ENCODE measurements at places on chromosomes 5 and 9.

GRCh38 chr5:42595597-42595996 is 161.0 kb upstream of the CCDC152 start:
- DNase-seq = no peak

GRCh38 chr5:145908206-145908960 is 28.0 kb upstream of the SH3RF2 start:
- no peak for DNase-seq

DNA sequence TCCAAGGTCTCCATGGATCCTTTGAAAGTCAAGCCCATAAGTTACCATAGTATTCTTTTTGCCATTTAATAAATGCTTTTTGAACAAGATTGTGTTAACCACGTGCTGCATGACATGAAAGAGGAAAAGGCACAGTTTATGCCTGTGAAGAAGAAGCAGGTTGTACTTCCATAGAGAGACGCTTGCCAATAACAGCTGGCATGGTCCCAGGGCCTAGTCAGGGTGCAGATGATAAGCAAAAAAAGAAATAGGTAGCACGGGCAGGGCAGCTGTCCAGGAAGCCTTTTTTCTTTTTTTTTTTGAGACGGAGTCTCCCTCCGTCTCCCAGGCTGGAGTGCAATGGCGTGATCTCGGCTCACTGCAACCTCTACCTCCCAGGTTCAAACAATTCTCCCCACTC is 71.8 kb upstream of the CLINT1 start:
- DNase-seq = no peak

DNA sequence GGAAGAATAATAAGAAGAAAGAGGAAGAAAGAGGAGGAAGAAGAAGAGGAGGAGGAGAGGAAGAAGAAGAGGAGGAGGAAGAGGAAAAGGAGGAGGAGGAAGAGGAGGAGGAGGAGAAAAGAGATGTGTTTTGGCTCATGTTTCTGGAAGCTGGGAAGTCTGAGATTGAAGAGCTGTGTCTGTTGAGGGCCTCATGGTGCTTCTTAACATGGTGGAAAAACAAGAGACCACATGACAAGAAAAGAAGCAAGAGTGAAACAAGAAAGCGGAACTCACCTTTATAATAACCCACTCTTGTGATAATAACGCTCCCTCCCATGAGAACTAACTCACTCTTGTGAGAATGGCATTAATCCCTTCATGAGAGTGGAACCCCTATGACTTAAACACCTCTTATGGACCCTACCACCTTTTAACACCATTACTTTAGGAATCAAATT is 36.1 kb upstream of the RANBP6 start:
- DNase-seq = no peak

DNA sequence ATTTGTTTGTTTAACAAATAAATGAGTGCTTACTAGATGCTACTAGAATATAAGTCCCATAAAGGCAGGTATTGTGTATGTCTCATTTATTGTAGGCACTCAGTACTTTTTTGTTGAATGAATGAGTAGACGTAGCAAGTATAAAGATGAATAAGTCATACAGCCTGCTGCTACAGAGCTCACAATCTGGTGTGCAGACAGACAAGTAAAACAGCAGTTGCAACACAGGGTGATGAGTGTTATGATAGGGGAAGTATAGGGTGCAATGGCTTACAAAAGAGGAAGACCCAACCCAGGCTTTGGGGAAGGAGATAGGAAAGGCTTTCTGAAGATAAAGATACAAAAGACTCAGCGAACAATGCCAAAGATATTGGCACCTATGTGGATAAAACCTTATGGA is 47.7 kb downstream of the SH3RF2 start:
- no peak for DNase-seq

- DNase-seq = no peak
These were observed 28.0 kb upstream of the VCAN start for GRCh38 chr5:83443534-83443933.

DNA sequence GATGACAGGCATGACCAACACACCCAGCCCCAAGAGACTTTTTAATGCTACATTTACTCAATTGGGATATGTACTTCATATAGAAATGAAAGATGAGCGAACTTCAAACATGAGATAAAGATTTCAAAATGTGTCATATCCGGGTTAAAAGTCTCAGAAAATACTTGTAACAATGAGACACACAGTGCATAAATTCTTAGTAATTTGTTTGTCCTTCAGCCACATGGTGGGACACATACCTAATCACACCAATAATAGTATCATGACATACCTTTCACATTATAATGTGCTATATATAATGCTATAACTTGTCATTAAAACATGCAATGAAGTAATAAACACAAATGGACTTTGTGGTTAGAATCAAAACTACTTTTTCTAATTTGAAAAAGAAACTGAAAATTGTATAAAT is 204.7 kb upstream of the RFX3 start:
- DNase-seq = no peak

DNA sequence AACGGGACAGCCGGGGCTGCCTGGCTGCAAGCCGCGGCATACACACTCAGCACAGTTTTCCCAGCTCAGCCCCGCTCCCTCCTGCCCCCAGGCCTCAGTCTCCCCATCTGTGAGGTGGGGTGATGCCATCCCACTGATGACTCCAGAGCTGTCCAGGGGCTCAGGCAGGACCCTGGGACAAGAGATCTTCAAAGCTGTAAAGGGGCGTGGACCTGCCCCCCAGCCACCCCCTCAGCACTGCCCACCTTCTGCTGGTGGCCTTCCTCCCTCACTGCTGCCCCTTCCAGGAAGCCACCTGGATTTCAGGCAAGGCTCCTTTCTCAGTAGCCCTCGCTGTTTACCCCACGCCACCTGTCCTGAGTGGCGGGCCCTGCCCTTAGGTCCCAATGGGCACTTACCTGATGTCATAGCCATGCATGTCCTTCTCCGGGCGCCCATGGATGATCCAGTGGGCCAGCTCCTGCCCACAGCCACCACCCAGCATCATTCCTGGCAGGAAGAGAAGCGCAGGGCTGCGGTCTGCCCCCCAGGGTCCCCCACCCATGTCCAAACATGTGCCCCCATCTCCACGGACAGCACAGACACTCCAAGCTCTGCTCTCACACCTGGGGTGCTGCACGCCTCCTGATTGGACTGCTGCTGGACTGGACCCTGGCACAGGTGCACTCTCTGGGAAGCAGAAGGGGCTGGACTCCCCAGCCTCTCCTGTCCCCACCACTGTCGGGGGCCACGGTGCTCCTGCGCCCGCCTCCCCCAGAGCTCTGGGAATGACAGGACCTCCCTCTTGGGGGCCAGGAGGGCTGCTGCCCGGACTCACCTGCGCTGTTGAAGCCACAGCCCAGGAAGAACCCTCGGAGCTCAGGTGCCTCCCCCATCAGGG is 25.7 kb downstream of the SARDH start:
- no peak for DNase-seq

DNA sequence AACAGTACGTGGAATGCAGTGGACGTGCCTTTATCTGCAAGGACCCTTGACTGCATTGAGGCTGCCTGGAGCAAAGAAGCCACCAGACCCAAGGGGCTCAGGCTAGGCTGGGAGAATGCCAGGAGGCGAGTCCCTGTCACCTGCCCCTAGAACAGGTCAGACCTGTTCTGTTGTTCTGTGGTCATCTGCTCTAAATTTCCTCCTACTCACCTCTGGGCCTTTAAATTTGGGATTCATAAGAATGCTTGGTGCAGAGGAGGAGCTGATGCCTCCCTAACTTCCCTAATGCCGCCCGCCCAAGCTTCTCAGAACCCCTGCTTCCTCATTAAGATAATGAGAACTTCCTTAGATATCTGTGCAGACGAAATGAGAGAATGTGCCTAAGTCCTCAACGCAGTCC is 32.0 kb downstream of the DAPK1 start:
- no peak for DNase-seq

DNA sequence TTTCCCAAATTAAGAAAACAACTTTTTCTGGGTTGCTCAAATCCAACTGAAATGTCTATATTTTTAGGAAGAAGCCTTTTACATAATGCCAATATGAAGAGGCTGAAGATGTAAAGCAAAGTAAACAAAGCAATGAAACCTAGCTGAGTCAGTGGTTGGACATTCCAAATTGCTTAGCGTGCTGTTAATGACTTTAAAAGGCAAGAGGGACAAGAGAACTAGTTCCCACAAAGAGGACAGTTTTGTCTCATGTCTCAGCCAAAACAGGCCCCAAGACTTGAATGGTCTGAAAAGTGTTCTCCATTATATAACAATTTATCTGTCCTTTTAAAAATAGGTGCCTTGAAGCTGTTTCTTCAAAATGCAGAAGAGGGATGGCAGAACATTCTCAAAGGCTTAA is 407.0 kb downstream of the ENC1 start:
- no peak for DNase-seq

DNA sequence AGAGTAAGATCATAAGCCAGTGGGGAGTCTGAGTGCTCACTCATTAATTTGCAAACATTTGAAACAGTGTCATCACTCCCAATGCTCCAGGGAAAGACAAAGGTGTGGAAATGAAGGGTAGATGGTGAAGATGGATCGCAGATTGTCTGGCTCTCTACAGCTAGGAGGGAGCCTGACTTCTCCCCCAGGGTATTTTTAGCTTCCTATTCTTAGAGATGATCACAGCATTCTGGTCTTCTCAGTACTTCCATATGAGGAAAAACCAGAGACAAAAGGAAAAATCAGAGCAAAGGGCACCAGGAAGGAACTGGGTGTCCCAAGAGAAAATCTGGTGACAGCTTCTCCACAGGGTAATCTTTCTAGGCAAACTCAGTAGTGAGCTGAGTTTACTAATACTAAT is 401.9 kb upstream of the GRIA1 start:
- no peak for DNase-seq

- DNase-seq = no peak
These were observed 394.4 kb upstream of the ZNF608 start for GRCh38 chr5:125140855-125141254.

DNA sequence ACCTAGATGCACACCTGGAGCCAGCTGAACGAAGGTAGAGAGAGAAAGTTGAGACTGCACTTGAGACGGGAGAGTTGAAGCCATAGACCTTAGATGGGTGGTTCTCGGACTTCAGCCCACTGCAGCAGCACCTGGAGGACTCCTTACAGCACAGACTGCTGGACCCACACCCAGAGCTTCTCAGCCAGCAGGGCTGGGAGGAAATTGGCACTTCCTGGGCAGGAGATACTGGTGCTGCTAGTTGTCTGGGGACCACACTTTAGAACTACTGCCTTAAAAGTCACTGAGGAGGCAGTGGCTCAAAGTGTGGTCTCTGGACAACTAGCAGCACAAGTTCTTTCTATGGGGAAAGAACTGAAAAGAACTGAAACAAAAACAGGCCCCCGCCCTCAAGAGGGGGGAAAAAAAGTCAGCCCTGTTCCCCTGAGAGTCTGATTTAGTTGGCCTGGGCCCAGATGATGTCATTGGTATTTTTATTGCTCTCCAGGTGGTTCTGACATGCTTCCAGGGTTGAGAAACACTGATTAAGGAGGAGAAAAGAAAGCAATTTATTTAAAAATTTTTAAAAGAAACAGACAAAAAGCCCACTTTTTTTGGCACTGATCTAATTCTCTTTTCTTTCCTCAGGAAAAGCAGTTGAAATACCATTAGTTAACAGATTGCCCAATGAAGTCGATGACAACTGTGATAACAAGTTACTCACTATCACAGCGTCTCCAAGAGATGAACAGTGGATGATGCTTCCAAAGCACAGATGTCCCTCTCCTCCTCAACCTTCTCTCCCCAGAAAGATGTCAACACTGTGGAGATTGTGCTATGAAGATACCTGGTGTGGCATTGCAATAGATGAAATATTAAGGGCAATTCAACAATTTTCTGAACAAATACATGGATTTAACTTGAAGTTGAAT is 73.6 kb upstream of the ADAMTS16 start:
- no peak for DNase-seq

DNA sequence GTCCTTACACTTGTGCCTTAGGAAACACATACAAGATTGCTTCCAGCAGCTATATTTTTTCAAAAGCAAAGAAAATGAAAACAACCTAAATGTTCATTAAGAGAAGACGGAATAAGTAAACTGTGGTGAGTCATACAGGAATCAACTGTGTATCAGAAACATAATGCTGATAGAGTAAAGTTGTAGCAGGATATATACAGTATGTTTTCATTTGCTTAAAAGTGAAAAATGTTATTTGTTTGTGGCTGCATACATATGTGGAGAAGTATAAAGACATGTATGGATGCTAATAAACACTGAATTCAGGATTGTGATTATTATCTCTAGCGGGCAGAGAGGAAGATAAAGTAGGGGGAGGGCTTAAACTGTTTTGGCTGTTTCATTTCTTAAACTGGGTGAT is 8.3 kb downstream of the DCTN4 start:
- DNase-seq = no peak

DNA sequence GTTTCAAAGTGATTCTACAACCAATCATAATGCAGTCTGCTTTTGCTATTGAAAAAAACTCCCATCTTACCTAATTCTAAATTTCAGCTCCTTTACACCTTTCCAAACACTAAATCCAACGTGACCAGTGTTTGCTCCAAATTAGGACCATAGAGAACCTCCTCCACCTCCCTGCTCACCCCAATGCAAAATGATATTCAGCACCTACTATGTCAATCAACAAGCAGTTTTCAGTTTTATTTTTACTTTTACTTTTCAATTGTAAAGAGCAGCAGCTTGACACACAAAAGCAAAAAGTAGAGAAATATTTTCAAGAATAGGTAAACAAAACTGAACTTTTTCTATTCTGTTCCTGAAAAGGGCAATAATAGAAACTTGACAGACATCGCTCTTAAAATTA is 3.4 kb downstream of the FAM13B start:
- DNase-seq = no peak

- DNase-seq = no peak
These were observed 94.2 kb upstream of the PRRC1 start for GRCh38 chr5:127423173-127423798.

DNA sequence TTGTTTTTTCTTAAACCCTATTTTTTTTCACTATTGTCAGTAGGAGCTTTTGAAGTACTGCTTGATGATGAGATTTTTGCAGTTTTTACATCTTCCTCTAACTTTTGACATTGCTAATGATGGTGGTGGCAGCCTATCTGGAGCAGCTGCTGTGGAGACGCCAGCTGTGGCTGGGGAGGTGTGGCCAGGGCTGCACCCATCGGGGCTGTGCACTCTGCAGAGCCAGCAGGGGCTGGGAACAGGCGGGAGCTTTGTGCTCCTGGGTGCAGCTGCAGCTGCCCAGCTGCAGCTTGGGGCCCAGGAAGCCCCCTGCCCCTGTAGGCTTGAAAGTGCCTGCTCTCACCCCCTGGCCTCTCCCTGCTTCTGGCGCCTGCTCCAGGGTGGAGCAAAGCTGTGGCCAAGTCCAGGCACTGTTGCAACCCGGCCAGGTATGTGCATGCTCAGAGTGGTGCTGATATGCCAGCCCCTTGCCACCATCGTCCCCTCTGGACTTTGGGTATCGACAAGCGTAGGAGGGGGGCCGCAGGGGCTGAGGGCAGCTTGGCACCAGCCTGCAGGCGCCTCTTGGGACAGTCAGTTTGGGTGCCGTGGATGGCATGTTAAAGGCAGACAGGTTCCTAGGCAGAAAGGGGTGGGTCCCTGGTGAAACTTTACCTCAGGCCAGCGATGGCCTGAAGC is 39.2 kb downstream of the FER start:
- DNase-seq = no peak

DNA sequence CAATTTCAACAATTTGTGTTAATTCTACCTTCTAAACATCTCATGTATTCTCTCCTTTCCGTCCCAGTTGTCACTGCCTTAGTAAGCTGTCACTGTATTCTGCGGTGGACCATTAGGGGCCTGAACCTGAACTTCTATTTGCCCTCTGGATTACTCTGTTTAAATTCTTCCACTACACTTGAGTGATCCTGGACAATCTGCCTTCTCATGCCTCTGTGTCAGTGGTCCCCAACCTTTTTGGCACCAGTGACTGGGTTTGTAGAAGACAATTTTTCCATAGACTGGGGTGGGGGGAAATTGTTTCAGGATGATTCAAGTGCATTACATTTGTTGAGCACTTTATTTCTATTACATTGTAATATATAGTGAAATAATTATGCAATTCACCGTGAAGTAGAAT is 1157.6 kb upstream of the SEMA6A start:
- no peak for DNase-seq

Data from activated naive CD8-positive, alpha-beta T cell treated with anti-CD3 and anti-CD28 coated beads for 36 hours (primary cell).